Right lung (tissue), 10 donors: ENCODE measurements at places on chromosomes 11 and 22. TPM values are rescaled to one million over a fixed set of nuclear protein-coding genes. Genes with fewer than 3 reads are reported as not detected.

The LDLRAD3 gene
- polyA plus RNA-seq: 15.8 TPM

The APOBEC3G gene
- 18.6 TPM for polyA plus RNA-seq

DNA sequence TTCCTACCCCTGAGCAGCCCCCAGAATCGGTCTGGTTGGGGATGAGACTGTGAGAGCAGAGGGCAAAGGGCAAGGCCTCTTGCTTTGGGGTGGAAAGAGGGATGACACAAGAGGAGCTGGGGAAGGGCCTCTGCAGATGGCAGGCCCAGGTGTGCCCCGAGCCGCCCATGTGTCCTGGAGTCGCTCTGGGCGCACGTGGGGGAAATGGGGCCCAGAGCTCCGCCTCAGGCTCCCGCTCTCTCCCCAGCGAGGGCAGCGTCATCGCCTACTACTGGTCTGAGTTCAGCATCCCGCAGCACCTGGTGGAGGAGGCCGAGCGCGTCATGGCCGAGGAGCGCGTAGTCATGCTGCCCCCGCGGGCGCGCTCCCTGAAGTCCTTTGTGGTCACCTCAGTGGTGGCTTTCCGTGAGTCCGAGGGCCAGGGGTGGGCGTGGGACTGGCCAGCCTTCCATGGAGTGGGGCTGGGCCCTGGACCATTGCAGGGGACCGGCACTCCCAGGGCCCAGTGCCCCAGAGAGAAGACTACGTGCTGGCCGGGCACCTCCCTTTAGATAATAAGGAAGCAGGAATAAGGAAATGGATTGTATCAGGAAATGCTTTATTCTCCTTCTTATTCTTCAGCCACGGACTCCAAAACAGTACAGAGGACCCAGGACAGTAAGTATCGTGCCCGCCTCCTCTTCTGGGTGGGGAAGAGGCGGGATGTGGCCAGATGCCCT lies 30.1 kb downstream of the ST14 start:
- DNase-seq: no peak

DNA sequence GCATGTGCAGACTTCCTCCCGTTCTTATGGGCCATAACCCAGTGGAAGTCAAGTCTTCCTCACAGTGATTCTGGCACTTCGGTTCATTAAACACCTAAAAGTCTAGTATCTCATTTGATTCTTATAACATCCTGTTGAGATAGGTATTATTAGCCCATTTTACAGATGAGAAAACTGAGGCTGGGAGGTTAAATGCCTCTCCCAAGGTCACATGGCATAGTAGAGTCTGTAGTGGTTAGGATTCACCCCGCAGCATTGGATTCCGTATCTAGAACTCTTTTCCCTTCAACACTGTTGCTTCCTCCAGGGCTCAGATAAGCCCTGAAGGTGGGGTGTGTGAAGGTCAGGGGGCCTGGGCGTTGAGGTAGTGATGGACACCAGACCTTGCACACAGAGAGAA lies 3.4 kb downstream of the GPHA2 start:
- DNase-seq: no peak

The C22orf42 gene
- polyA plus RNA-seq: not detected

The KCNK7 gene
- polyA plus RNA-seq: 0.55 TPM

GRCh38 chr11:10480026-10480425 lies 25.0 kb downstream of the AMPD3 start:
- DNase-seq: no peak
